ENCODE measurements at places on chromosomes 4 and X.

DNA sequence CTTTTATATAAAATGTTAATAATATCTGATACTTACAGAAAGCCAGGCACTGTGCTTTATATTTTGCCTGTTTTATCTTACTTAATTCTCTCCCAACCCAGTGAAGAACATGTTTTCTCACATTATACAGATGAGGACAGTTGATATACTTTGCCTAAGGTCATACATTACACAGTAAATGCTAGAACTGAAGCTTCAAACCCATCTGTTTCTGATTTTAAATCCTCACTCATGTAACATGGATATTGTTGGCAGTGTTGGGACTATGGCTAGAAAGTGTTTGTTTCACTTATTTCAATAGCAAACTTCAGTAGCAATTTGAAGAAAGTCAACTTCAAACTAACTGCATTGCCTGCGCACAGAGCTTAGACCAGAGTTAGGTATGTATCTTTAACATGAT, 57.4 kb downstream of the RAPGEF2 start:
- no peak for DNase-seq

GRCh38 chrX:115650449-115650848, 89.5 kb downstream of the PLS3 start:
- DNase-seq, result no peak

DNA sequence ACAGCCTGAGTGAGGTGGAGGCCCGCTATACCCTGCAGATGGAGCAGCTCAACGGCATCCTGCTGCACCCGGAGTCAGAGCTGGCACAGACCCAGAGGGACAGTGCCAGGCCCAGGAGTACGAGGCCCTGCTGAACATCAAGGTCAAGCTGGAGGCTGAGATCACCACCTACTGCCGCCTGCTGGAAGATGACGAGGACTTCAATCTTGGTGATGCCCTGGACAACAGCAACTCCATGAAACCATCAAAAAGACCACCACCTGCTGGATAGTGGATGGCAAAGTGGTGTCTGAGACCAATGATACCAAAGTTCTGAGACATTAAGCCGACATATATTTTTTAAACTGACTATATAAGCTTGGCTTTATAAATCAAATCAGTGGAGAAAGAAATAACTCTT, 73.3 kb upstream of the HHIP start:
- no peak for DNase-seq

- peak; percentile 63 for DNase-seq
Measured at GRCh38 chr4:141636771-141637460, 533 bp downstream of the IL15 start.

DNA sequence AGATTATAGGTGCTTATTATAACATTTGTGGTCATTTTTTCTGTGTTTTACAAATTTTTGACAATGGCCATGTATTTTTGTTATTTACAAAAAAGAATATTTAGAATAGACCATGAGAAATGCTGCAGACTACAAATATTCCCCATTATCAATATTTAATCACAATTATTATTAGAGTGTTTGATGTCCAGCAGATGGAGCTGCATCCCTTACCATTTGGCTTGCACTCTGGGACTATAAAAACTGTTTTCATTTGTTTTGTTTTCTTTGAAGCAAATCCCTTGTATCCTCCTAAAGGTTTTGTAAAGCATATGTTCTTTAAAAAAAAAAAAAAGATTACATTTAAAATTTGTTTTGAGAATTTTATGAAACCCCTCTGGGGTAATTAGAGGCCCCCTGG, 85.6 kb upstream of the CXorf66 start:
- DNase-seq, result no peak

GRCh38 chrX:134538316-134538715, 78.4 kb downstream of the HPRT1 start:
- DNase-seq, result no peak

DNA sequence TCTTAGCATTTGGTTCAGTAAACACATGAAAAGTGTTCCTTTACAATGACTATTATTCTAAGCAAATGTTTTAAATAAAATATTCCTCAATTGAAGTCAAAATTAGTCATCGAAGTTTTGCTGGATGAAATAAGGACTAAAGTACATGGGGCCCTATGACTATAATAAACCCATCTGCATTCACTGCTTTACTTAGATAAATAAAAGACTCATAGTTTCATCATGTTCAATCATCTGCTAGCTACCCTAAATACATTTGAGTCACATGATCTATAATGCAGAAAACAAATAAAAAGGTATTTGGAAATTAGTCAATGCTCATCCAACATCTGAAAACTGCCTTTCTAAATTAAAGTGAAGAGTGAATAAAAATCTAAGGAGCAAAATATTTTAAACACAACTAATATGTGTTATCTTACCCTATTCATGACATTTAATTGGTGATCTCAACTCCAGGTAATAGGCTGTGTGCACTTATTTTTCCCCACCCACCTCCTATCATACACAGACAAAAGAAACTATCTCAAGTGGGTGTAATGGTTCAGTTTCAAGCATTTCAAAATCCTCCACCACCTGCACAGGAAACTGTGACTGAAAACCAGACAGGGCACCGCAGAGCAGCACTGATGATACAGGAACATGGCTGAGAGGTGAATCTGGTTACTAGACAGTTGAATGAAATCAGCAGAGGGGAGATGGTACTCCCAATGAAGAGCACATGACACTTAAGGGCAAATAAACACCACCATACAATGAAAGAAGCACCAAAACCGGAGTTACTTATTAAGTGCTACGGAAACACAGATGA, 78.6 kb downstream of the CAMK2D start:
- no peak for DNase-seq

GRCh38 chr4:79597266-79597665, 189.2 kb upstream of the GK2 start:
- DNase-seq, result no peak

GRCh38 chrX:40199704-40200103, 101.9 kb upstream of the BCOR start:
- no peak for DNase-seq

- no peak for DNase-seq
Measured at GRCh38 chr4:90024519-90024918, 102.7 kb upstream of the CCSER1 start.

DNA sequence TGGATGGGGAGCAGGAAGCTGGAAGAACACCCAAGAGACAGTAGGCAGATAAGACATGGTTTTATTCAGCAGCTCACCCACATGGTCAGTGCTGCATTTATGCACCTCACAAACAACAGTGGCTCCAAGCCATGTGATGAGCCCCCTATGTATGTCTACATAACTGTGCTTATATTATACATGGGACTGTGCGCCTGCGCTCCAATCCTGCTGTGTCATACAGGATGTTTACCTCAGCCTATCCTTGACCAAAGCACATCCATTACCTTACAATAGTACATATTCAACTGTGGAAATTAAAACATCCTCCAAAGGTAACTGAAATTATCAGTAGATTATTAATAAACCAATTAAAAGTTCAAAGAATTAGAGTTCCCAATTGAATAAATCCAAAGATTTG, 44.1 kb upstream of the SGMS2 start:
- no peak for DNase-seq

DNA sequence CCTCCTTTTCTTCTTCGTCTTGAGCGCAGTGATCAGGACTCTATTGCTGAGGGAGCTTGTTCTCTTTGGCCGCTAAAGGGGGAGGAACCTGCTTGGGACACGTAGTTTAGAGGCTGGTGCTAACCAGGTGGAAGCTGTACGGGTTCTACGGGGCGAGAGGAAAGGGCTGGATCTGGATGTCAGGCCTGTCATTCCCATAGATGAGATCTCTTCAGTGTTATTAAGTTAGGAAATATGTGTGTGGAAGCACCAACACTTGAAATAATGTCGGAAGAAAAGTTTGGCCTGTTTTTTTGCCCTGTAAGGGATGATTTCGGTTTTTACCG, 643 bp downstream of the SRP72 start:
- no peak for DNase-seq

DNA sequence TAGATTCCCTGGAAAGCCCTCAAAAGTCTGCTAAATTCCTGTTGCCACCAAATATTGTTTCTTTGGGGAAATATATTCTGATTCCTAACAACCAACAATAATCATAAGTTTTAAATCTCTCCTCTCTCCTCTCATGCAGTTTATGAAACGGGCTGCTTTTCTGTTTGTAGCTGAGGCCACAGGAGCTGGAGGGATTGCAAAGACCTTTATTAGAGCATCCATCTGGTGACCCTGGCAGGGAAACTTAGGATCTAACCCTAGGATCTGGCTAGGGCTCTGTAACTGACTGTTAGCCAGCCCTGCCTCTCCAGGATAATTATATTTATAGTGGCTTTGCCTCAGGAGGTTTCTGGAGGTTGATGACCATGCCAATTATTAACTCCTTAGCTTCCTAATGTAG, 56.9 kb downstream of the SMAD1 start:
- DNase-seq, result no peak

GRCh38 chr4:67723949-67724348, 23.0 kb upstream of the UBA6 start:
- no peak for DNase-seq

GRCh38 chrX:151694661-151695582, at the start of gene PRRG3:
PRRG3 (plus strand) TSS chrX:151695458; CDS start chrX:151698815, 3,357 bp downstream.
- no peak for DNase-seq

- DNase-seq, result no peak
Measured at GRCh38 chrX:63738696-63739095, 46.3 kb downstream of the ARHGEF9 start.

DNA sequence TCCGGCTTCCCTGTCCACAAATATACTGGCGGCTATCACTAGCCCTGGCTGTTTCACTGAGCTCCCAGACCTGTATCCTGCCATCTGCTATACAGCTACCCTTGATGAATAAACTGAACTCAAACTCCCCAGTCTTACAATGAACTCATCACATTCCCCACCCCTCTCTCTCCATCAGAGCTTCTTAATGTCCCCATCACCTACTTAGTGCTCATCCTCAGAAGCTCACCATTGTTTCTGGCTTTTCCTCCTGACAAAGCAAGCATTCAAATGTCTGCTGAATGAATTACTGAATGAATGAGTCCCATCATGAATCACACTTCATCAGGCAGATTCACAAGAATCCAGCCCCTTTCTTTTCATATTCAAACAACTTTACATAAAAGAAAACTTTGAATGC, 5.7 kb upstream of the DGAT2L6 start:
- no peak for DNase-seq

DNA sequence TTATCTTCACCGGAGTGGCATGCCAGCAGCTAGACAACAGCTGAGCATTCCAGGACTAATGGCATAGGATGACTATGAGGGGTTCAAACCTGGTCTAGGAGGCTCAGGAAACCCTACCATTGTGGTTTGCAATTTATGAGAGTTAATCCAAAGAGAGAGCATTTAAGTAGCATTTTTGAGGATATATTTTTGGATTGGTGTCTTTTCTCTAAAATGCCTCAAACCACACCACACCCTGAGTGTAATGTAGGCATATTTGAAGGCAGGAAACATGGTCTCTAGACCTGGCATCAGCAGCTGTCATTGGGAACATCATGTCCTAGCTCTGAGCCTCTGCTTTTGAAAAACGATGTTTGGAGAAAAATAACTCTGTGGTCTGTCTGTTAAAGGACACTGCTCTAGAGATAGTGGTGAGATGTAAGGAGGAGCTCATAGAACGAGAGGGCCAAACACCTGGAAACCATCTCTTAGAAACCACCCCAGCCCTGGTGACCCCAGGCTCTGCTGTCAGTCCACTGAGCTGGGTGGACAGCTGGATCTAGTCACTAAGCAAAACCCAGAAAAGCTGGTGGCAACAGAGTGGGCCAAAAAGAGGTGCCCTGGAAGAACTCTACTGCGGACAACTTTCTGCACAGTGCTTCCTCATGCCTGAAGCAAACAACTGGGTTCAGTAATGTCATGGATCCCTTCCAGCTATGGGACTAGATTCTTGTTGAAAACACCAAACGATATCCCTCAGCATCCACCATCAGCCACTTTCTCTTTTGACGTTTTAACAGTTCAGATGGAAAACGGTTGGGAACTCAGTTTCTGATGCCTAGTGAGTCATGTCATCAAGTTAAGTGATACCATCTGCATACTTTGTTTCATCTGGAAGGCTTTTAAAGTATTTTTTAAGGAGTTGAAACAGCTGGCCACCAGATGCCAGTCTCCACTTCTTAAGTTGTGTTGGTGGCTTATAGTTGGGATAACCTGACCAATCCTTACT, 100.2 kb upstream of the C1QTNF7 start:
- DNase-seq, result no peak

GRCh38 chrX:77436682-77437081, 10.5 kb upstream of the FGF16 start:
- DNase-seq, result no peak

DNA sequence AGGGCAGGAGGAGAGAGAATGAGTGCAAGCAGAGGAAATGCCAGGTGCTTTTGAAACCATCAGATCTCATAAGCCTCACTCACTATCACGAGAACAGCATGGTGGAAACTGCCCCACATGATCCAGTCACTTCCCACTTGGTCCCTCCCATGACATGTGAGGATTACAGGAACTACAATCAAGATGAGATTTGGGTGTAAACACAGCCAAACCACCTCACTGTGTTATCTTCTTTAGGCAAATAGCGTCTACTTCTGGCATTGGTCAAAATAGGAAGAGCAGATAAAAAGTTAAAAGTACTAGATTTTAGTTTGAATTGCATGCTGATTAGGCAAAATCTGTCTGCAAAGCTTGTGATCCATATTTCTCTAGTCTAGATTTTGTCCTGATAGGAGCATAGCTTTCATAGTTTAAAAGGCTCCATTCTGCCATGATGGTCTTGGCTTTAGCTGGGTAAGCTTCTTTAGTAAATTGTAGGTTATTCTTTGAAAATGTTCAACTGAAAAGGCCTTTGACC, 267.5 kb downstream of the NKX6-1 start:
- no peak for DNase-seq

DNA sequence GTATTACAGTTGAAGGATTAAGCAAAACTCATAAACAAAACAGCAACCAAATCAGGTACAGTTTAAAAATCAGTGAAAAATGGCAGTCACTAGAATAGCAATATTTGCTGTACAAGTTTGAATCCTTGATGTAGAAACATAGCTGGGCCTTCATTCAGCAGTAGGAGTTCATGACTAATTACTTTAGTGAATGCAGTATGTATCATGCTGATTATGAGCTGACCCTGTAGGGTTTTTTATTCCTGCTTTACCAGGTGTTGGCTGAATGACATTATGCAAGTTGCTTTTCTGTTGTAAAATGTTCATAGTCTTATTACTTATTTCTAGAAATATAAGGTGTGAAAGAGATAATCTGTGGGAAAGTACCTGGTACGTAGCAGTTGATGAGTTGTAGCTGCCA, 179.6 kb downstream of the CCSER1 start:
- no peak for DNase-seq

Data from left lobe of liver (tissue), 2 donors.